Progenitor cell of endocrine pancreas (in vitro differentiated cells): ENCODE measurements at places on chromosomes 3 and 15. TPM values are rescaled to one million over a fixed set of nuclear protein-coding genes. Genes with fewer than 3 reads are reported as not detected.

DNA sequence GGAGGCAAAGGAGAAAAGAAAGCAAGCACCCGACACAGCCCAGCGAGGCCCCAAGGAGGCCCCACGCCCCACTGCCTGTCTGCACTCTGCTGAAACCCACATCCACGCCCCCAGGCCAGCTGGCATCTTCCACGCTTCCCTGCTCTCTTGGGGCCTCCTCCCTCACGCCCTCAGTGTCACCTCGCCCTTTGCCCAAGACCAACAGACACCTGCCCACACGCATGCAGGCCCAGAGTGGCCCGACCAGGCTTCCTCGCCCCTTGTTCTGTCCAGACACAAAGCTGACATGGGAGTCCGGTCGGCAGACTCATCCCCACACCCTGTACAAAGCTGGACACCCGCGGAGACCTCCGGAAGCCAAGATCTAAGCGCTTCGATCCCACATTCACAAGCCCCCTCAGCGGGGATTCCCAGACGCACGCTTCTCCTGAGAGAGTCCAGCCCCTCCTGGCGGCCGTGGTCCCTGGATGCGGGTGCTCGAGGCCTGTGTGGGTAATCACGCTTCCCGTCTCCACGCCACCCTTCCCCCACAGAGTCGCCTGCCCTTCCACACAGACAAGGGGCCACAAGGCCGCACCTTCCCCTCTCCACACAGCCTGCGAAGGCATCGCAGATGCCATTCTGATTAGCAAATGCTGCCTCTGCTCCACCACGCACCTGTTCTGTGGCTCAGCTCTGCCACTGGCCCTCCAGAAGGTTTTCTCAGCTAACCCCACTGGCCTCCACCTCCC is 176.6 kb downstream of the XXYLT1 start:
- H3K36me3 ChIP-seq: peaks cover 5% of the 10 kb centered on the region
- no peak overlapping the region for H3K4me3 ChIP-seq
- peak overlapping the region; percentile 65 for H3K27ac ChIP-seq
- no peak for DNase-seq
- H3K4me1 ChIP-seq: peaks cover 9% of the 10 kb centered on the region

DNA sequence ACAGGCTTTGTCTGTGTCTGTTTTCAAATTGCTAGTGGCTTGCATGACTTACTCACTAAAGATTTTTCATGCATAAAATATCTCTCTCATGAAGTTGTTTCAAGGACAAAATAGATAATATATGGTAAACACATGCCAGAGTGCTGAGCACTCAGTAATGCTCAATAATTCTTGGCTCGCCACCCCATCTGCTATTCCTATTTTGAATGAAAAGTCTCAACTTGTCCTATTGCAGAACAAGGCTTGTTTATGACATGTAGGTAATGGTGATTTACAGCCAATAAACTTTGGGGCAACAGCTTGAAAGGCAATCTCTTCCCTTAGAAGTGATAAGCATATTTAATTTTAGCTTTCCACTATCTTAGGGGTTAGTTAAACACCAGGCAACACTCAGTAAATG is 789.0 kb upstream of the ROBO1 start:
- no peaks in the 10 kb centered on the region for H3K27me3 ChIP-seq
- H3K4me3 ChIP-seq: no peak overlapping the region
- peaks cover 6% of the 10 kb centered on the region for H3K4me1 ChIP-seq
- no peaks in the 10 kb centered on the region for H3K36me3 ChIP-seq
- no peak overlapping the region for H3K27ac ChIP-seq

GRCh38 chr15:90086868-90087268 is 15.4 kb downstream of the IDH2 start:
- H3K4me1 ChIP-seq: no peaks in the 10 kb centered on the region
- peak overlapping the region; percentile 36 for H3K27ac ChIP-seq
- no peak for DNase-seq
- H3K4me3 ChIP-seq: no peak overlapping the region
- H3K27me3 ChIP-seq: no peaks in the 10 kb centered on the region

DNA sequence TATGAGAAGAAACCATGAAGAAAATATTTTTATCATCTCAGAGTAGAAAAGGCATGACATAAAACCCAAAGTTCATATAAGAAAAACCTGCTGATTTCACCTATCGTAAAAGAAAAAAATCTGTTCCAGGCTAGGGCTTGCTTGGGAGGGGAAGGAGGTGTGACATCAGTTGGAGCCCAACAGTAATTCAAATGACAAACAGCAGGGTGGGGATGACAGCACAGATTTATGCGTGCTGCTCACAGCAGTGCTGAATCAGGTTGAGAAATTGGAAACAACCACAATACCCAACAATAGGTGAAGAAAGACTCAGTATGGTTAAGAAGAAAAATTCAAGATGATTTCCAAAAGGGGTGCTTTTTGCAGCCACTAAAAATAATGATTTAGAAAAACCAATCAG is 172.4 kb downstream of the PDE8A start:
- peaks cover 8% of the 10 kb centered on the region for H3K27me3 ChIP-seq
- DNase-seq: no peak
- no peaks in the 10 kb centered on the region for H3K36me3 ChIP-seq

DNA sequence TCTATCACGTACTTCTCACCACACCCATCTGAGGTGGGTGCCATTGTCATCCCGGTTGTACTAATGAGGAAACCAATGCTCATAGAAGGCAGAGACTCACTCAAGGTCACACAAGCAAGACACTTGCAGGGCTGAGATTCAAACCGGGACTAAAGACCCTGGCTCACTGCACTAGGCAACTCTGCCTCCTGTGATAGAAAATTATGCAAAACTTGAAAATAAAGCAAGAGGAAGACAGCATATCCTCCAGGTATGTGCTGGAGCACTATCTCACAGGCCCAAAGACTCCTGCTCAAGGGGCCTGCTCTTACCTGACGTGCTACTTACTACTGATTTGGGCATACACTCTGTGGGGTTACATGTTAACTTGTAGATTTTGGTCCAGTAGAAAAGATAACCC is 25.6 kb downstream of the ANXA2 start:
- no peak for DNase-seq
- H3K36me3 ChIP-seq: peaks cover 28% of the 10 kb centered on the region
- H3K4me1 ChIP-seq: peaks cover 43% of the 10 kb centered on the region

DNA sequence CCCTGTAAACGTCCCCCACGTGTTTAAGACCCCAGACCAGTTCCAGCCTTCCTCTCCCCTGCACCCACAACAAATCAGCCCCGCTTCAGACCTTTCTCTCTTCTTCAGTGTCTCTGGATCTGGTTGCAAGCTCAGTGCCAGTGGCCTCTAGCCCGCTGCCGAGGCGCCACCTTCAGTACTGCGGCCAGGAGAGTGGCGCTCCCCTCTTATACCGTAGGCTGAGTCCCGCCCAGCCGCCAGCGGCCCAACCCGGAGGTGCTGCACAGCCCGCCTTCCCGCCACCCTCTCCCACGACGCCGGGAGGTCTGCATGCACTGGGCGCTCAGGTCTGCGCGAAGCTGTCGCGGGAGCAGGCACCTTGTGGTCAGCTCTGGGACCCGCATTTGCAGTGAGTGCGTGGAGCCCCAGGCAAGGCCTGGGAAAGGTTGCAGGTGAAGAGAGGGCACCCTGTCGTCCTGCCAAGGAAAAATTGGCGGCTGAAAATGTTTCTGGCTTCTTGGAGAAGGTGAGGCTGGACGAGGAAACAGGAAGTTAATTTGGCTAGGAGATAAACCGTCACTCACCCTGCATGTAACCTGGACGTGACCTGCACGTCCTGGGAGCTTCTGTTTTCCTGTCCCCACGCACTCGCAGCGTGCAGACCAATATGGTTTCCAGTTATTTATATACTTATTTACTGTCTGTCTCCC is at the start of gene C2CD4B:
TSS of gene C2CD4B (minus strand) at position 182 of the 689 bp plus-strand sequence. CDS start 301 bp downstream, outside the sequence.
- peak; percentile 41 for DNase-seq
- H3K36me3 ChIP-seq: no peaks in the 10 kb centered on the region
- H3K27ac ChIP-seq: no peak within 1 kb of the TSS

GRCh38 chr3:157905885-157906284 is 200.3 kb downstream of the SHOX2 start:
- DNase-seq: no peak
- H3K36me3 ChIP-seq: no peaks in the 10 kb centered on the region
- peaks cover 2% of the 10 kb centered on the region for H3K4me1 ChIP-seq
- H3K27me3 ChIP-seq: no peaks in the 10 kb centered on the region
- H3K4me3 ChIP-seq: no peak overlapping the region

CERS3 gene
- total RNA-seq: 0.38 TPM in 1 of 2 replicates, not detected in the other

CILP gene
- 0.22 and 0.29 TPM in 2 replicates for total RNA-seq

PLCH1 gene
- total RNA-seq: 13.6 and 14.2 TPM in 2 replicates
